ENCODE measurements at places on chromosomes 4 and X.

DNA sequence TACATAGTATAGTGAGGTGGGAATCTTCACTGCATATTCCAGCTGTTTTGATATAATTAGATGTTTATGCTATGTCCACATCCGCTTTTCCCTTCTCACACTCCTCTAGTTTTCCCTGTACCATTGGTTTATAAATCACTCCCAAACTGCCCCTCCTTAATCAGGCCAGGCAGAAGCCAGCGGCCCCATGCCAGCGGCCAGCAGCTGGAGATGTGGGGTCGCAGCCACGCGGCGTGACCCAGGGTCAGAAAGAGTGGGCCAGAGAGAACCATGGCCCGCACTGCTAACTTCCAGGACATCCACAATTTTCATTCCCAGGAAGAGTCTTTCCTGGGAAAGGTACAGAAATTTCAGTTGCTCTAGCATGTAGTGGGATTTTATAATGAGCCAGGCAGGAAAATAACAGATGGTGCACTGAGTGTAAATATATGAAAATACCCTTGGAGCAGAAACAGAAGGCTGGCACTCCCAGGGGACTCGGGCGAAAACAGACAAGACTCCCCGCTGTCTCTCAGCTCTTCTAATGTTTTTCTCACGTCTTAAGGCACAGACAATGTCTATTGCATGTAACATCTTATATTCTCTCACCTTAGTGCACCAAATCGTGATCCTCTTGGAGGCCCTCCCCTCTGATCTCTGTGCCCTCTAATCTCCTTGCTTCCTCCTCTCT, 145.9 kb upstream of the ZFP42 start:
- no peak for DNase-seq

DNA sequence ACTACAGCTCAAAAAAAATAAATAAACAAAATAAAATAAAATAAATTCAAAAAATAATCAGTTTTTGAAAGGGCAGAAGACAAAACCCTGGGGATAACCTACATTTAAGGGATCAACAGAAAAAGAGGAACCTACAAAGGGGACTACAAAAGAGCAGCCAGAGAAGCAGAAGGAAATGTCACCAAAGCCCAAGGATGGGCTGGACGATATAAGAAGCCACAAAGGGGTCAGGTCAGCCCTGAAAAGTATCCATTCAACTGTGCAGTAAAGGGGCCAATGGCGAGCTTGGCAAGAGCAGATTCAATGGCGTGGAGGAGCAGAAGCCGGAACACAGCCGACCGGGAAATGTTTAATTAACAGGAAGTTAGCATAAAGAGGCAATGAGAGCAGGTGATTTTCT, 16.9 kb downstream of the ACOT9 start:
- no peak for DNase-seq

DNA sequence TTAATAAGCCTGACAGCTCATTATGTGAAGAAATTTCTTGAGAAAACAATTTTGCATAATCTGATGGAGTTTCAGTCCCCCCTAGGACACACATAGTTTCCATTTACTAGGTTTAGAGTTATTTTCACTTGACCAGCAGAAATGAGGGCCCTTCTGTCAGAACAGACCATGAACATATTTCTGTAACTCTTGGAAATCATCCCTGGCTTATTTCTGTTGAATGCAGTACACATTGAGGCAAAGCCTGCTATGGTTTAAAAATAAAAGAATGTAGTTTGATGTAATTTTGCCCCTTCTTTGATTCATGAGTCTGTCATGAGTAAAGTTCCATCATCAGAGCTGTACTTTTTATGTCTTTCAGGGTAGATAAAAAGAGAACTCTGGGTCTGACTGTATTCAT, 104.6 kb upstream of the ETNPPL start:
- DNase-seq = no peak

GRCh38 chrX:68090266-68090665, 343.0 kb downstream of the OPHN1 start:
- no peak for DNase-seq

- DNase-seq = no peak
Measured at GRCh38 chrX:134963041-134963440, 27.8 kb upstream of the SMIM10 start.

DNA sequence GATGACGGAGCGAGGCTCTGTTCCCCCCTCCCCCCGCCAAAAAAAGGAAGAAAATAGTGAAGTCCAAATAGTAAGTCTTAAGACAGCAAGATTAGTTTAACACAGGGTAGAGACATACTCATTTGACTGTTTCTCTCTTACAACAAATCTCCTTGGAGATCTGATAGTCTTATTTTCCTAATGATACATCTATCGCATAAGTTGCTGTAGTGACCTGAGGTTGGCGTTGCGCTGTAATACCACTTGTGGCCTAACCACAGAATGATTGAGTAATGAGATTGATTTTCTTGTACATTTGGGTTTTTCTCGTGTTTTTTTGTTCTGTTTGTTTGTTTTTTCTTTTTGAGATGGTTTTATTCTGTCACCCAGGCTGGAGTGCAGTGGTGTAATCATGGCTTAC, 27.2 kb downstream of the OCIAD1 start:
- DNase-seq = peak; percentile 27

DNA sequence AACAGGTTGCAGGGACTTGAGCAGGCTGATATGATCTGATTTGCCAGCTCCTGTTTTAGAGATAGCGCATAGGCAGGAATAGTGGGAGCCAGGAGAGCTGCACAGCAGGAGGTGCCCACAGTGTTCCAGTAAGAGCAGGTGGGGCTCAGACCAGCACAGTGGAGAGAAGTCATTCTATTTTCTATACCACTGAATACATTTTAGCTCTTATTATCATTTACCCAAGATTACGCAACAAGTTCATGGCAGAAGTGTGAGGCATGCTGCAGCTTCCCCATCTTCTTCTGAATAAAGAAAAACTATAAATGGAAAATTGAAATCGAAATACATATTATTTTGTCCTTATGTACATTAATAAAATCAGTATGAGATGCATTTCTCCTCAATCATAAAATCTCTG, 114.7 kb upstream of the EDNRA start:
- DNase-seq = no peak

- DNase-seq = peak; percentile 43
Measured at GRCh38 chrX:54178100-54178940, 4.7 kb downstream of the FAM120C start.

DNA sequence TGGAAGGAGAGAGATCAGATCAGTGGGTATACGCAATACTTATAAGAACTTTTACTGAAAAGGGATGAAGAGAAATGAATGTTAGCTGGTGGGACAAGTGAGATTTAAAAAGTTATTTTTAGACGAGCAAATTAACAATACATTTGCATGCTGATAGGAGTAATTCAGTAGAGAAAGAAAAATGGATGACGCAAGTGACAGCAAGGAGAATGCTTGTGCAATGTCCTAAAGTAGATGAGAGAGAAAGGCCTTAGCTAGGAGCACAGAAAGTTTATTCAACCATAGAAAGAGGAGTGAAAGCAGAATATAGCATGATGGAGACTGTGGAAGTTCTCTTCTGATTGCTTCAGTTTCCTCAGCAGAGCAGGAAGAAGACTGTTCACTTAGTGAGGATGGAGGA, 45.8 kb downstream of the OSTC start:
- DNase-seq = no peak

GRCh38 chrX:102832661-102833060, 104.4 kb upstream of the RAB40AL start:
- peak; percentile 73 for DNase-seq

DNA sequence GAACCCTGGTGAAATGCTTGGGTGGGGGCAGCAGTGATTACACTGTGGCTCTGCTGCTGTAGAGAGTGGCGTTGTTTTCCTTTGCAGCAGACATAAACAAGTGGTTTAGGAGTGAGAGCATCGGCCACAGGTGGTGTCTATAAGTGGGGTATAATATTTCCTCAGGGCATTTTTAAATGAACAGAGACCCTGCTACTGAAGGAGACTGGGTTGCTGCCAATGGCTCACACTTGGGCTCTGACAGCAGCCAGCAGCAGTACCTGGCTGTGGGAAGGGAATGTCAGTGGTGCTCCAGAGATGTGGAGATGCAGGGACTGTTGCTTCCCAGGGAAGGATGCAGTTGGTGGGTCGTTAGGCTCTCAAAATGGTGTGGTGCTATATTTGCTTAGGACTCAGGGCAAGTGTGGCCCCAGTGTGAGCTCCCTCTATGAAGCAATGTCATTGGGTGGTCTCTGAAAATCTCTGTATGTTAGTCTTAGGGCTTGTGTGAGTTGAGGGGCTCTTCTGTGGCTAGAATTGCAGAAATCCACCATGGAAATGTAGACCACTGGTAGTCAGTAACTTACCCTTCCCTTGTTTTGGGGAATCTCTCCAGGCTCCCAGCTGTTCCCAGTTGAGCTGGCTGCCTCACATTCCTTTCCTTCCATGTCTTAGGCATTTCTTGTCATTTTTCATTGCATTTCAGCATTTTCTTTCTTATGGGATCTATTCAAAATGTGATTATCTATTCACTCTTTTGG, 1023.0 kb upstream of the GRID2 start:
- no peak for DNase-seq

- no peak for DNase-seq
Measured at GRCh38 chrX:32395878-32396277, 815.5 kb downstream of the DMD start.

DNA sequence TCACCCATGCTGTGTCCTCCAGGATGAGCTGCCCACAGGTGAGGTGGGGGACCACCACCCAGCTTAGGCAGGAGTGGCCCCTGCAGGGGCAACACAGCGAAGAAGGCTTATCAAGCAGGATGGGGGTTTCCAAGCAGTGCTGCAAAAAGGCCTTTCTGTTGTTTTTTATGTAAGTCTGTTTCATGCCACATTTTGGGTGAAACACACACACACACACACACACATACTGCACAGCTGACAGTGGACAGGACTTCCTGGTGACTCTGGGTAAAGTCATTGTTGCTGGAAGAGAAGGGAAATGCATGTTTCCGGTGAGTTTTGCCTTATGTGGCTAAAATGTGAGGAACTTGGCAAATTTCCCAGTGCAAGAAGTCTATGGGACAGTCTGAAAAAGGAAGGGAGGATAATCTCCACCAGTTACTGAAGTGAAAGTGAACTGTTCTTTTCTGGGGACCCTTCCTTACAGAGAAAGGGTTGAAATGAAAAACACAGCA, 119.2 kb downstream of the IRF2 start:
- DNase-seq = peak; percentile 87

- no peak for DNase-seq
Measured at GRCh38 chrX:68934421-68934820, 105.6 kb downstream of the EFNB1 start.

DNA sequence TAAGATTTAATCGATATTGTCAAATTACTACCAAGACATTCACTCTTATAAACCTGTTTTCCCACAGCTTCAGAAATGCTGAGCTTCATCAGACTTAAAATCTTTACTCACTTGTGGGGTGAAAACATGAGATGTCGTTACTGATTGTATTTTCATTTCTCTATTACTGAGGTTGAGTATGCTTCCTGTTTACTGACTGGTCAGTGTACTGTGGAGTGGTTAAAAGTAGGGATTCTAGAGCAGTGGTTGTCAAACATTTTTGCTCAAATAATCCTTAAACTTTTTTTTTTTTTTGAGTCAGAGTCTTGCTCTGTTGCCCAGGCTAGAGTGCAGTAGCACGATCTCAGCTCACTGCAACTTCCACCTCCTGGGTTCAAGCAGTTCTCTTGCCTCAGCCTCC, 50.3 kb downstream of the NSUN7 start:
- DNase-seq = no peak

- no peak for DNase-seq
Measured at GRCh38 chrX:153158319-153158718, 20.8 kb upstream of the MAGEA1 start.

DNA sequence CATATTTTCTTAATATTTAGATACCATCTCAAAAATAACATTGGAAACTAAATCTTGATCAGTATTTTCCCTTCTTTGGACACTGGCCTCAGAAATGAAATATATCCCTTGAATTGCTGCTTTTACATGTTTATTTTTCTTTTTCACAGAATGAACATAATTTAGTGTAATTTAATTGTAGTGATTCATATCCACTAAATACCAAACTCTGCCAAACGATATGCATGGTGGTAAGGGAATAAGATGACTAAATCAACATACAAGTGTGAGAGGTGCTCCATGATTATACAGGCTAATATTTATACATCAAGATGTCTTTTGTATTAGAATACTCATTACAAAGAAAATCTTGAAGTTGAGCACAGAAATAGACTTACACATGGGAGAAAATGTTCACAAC, 216.8 kb upstream of the PACRGL start:
- DNase-seq = no peak

DNA sequence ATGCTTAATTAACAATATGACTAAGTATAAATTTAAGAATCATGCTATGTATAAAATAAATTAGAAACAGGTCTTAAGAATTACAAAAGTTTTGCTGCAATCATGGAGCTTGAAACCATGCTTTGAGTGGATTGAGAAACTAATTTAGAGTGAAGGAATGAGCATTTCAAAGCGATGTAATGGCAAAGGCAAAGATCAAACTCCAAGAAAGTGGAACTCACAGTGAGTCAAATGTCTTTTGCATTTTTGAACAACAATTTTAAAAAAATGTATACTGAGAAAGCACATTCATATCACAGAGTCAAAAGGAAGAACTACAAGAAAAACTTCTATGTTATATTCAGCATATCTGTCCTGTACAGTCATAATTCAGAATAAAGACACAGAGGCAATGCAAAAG, 6.6 kb downstream of the GPRIN3 start:
- no peak for DNase-seq

GRCh38 chr4:174222266-174222872, 61.1 kb downstream of the FBXO8 start:
- DNase-seq = peak; percentile 29

- DNase-seq = no peak
Measured at GRCh38 chr4:121764702-121765367, at the start of gene SMIM43. Gene SMIM43 (minus strand): TSS chr4:121765164. CDS start chr4:121765105, 59 bp downstream.

DNA sequence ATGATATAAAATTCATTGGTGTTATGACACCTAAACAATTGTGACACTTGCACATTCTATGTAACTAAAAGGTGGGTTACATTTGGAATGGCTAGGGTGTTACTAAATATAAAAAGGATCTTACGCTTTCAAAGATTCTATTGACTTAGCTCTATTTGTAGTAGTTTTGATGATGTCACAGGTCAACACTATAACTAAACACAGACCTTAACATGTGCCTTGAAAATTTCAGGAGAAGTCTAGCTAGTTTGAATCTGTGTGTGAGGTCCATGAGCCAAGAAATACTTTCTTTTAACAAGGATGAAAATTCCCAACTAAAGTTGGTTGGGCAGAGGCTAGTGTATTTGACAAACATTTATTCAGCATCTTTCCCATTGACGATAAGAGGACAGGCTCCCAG, 298.0 kb downstream of the GPAT3 start:
- DNase-seq = no peak

DNA sequence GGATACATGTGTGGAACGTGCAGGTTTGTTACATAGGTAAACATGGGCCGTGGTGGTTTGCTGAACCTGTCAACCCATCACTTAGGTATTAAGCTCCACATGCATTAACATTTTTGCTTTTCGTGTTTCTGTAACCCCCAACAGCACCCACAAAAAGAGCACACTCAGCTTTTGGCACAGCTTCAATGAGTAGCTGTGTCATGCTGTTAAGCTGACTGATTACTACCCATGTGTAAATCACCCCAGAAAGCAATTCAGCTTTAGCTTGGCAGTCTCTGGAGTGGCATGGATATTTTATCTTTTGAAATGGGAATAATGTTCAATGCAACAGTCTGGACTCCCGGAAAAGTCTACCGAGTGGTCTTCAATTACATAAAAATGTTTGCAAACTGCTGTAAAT, 734.3 kb downstream of the STIM2 start:
- DNase-seq = no peak

Data from brain microvascular endothelial cell (primary cell).